ENCODE measurements at places on chromosomes 16 and 17.

GRCh38 chr17:82097184-82097918, 685 bp downstream of the FASN start:
- DNase-seq, result no peak

DNA sequence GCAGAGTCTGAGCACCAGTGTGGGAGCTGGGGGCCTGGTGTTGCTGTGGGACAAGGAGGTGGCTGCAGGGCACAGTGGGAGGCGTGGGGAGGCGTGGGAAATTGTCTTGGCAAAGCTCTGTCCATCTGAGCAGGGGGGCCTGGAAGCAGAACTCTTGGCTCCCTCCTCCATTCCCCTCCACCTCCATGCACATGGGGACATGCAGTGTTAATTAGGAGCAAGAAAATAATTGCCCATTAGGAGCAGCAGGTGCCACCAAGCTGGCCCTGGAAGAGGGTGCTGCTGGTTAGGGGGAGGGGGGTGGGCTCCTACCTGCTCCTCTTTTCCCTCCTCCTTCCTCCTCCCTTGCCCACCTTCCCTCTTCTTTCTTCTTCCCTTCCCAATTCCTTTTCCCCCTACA, 4.5 kb downstream of the TTYH2 start:
- no peak for DNase-seq

DNA sequence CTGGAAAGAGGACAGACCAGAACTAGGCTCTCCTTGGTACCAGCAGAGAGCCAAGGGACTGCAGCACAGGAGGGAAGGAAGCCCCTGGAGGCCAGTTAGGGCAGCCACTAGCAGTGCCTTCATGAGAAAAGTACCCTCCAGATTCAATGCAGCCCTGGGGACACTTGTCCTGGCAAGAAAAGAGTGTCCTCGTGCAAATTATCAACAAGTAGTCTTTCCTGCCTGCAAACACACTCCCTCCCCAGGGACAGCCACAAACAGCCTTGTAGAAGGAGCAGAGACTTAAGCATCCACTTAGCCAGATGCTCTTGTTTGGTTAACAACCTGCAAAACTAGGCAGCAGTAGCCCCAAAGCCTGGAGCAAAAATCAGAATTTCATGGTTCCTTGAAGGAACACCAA, 24.3 kb downstream of the CENPV start:
- DNase-seq, result no peak

GRCh38 chr16:4591706-4592470, 22.8 kb downstream of the UBALD1 start:
- DNase-seq, result no peak

GRCh38 chr17:42685831-42686230, 3.5 kb downstream of the CNTNAP1 start:
- no peak for DNase-seq

- DNase-seq, result no peak
These were observed 16.6 kb upstream of the PMFBP1 start for GRCh38 chr16:72188541-72188940.

- DNase-seq, result no peak
These were observed 184.1 kb downstream of the PMP22 start for GRCh38 chr17:15081008-15081407.

- no peak for DNase-seq
These were observed 26.1 kb upstream of the ZNF750 start for GRCh38 chr17:82865774-82866395.

GRCh38 chr17:44210342-44211192, 8.9 kb downstream of the UBTF start:
- no peak for DNase-seq

DNA sequence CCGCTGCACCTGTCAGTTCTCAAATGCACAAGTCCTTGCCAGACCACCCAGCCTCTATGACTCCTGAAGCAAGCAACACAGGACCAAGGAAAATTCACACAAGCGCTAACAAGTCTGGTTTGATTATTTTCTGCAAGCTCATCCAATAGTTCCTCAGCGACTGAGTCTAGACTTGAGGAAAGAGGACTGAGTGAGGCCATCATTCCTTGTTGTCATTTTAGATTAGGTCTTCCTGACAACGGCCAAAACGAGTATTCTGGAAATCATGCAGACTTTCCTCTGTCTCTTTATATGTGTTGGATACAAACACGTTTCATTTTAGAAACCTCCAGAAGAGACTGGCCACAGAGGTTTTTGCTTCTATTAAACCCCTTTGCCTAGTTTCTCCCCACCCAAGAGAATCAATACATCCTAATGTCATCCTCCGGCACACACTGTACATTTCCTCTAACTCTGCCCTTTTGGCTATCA, 561 bp downstream of the CCDC47 start:
- DNase-seq, result peak; percentile 4

- no peak for DNase-seq
These were observed 39.3 kb downstream of the IL21R start for GRCh38 chr16:27441276-27441675.

DNA sequence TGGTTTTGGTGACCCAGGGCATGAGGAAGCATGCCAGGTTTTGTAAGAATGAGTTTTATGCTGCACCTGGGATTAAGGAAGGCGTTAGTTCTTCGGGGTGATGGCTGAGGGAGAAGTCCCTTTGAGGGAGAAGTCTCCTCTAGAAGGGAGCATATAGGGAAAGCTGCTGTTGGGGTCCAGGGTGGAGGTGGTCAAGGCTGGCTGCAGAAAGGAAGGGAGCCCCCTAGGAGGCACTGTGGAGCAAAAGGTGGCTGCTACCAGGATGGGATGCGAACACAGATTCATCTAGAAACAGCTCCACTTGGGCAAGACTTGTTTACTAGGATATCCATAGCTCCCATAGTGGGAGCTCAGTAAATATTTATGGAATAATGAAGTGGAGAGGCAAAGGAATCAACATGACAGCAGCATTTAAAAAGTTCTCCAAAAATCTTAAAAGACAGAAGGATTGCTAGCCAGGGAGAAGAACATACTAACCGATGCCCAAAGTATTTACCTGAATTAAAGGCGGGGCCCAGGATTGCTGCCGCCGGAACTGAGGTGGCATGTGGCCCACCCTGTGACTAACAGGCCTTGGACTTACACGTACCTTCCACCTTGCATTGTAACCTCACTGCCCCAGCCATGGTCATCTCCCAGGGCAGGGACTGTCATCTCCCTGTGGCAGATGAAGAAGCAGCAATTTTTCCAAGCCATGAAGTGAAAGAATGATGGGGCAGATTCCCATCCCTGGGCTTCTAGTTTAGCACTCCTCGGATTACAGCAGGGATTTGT, 7.1 kb upstream of the LPCAT2 start:
- no peak for DNase-seq

DNA sequence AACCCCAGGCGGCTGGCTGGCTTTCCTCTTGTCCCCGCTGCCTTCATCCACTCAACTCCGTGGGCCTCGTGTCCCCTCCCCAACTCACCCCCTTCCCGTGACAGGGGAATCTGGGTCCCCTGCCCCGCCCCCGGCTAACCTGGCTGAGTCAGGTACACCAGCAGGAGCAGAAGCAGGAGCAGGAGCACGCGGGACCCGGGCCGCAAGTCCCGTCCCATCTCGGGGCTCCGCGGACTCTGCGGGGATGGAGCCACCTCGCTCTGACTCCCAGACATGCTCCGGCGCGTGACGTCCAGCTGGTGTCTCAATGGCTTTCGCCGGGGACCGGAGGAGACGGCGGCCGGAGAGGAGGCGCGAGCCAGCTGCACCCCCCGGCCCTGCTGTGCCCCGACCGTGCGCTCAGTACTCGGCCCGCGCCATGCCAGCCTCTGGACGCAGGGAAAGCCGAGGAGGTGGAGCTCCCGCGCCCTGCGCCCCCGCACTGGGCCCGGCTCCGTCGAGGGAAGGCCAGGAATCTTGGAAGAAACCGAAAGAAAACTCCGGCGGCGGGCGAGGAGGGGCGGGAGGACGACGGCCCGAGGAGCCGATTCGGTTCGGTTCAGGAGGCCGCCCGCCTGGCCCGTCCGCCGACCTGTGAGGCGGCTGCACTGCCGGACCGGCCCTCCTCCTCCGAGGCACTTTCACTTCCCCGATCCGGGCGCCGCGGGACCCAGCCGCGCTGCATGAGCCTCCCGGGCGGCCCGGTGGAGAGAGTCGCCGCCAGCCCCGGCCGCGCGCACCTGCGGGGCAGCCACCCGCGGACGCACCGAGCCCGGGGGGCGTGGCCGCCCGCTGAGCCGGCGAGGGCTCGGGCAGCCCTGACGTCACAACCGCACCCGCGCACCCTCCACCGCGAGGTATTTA, at the start of the genes CXCL16 and ZMYND15:
Gene CXCL16, minus strand, starts transcription at position 807 of the 903 bp plus-strand sequence. Its CDS starts 589 bp downstream, at position 218.
Gene ZMYND15, plus strand, starts transcription at position 712 of the 903 bp plus-strand sequence. CDS start 716 bp downstream, outside the sequence.
- no peak for DNase-seq

- DNase-seq, result no peak
These were observed 28.8 kb downstream of the NLRC3 start for GRCh38 chr16:3548445-3548844.

GRCh38 chr16:82096641-82097040, 61.6 kb downstream of the HSD17B2 start:
- no peak for DNase-seq

- no peak for DNase-seq
These were observed 32.9 kb downstream of the PGS1 start for GRCh38 chr17:78411241-78411857.

- DNase-seq, result no peak
These were observed at the start of gene CACNA1G for GRCh38 chr17:50560185-50560824. TSS of gene CACNA1G (plus strand) at chr17:50560715. CDS start at chr17:50561460, 745 bp downstream.

DNA sequence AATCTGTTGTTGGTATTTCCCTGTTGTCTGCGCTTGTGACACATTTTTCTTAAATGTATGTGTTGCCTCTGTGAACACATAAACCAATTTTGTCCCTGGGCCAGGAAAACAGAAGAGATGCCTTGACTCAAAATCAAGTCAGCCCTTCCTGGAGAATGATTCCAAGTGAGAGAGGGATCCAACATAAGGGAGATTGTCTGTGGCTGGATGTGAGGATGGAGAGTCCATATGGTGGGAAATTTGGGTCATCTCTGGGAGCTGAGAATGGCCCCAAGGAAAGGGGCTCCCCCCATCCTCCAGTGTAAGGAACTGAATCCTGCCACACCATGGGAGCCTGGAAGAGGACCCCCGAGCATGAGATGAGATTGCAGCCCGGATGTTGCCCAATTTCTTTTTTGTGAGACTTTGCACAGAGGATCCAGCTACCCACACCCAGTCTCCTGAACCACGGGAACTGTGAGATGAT, 13.5 kb downstream of the CRYM start:
- no peak for DNase-seq

DNA sequence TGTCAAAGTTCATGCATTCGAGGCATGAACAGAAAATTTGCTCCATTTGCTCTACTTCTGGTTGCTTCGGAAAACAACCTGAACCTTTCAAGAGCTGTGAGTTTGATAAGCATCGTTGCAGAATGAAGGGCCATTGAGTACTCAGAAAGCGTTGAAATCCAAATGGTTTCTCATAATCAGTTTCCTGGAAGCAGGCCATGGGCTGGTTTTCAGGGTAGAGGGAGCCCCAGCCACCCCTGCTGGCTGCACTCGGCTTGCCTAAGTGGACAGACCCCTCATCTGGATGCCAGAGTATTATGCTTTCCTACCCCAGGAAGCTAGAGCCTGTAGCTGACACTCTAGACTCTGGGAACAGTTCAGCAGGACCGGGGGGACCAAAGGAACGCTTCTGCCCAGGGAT, 24.4 kb downstream of the SCNN1G start:
- no peak for DNase-seq

GRCh38 chr16:48123104-48123788, 32.5 kb downstream of the ABCC12 start:
- DNase-seq, result peak; percentile 98

- DNase-seq, result no peak
These were observed 2.7 kb downstream of the MYO15B start for GRCh38 chr17:75590314-75590761.

GRCh38 chr17:76670020-76670717, 26.6 kb upstream of the ST6GALNAC1 start:
- DNase-seq, result no peak

DNA sequence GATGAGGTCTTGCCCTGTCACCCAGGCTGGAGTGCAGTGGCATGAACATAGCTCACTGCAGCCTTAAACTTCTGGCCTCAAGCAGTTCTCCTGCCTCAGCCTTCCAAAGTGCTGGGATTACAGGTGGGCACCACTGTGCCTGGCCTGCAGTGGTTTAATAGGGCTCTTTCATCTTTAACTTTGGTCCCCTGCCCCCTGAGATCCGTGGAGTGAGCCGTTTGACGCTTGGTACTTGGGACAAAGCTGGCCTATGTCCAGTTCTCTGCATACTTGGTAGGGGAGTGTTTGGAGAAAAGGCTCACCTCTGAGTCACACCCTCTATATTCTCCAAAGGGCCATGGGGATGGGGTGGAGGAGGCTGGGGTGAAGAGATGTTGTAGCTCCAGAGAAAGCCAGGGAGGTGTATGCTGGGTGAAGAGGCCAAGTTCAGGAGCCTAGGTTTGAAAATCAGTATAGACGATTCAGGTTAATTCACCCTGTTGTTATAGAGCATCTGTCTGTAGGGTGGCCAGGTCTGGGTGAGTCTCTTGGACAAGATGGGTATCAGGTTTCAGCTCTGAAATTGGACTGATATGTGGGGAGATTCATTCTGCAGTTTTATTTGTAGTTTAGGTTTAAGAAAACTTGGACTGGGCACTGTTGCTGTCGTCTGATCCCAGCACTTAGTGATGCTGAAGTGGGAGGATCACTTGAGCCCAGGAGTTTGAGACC, 17.6 kb downstream of the ABCC1 start:
- no peak for DNase-seq
